ENCODE measurements at places on chromosomes 12 and 14.

DNA sequence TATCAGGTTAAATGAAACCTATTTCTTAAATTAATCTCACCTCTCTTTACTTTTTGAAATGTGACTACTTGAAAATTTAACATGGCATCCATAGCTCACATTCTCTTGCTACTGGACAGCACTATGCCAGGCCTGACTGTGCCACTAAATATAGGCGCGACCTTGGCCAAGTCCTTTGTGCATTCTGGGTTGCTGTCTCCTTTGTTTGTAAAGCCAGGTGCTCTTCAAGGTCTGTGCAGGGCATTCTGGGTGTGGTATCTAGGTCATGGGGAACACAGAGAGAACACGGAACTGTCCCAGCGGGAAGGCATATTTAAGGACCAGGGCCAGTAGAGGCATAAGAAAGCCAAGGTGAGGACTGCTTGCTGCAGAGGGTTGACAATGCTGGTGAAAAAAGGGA, 121.2 kb downstream of the ZNF664 start:
- no peak for DNase-seq

DNA sequence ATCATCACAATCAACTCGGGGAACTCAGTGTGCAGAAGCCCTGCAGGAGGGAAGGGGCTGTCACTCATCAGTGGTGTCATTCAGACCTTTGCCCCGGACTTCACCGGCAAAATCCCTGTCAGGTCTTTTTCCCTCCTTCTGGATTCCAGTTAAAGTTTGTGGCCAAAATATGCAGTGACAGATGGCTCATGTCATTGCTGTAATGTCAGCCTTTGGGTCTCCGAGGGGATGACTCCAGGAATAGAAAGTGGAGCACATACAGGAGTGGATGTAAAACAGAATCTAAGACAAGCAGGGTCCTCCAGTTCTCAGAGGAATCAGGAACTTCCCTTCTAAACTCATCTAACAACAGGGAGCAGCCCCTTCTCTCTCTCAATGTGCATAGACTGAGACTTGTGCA, 130.3 kb upstream of the RASSF8 start:
- no peak for DNase-seq

- no peak for DNase-seq
Observed at GRCh38 chr12:124774462-124775167, 89.0 kb downstream of the SCARB1 start.

DNA sequence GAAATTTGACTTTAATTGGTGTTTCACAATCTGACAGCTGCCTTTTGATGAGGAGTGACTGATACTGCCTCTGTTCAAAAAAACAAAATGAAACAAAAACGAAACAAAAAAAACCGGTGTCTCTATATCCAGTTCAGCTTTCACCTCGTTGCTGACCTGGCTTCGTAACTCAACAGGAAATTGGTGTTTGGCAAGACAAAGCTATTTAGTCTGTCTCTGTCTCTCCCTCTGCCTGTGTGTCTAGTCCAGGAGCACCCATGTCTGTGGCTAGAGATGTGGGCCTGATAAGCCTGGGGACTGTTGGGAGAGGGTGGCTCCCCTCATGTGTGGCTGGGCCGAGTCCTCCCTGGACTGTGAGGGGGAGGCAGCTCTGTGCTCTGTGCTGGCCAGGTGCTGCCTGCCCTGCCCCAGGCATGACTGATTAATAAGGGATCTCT, 11.3 kb downstream of the CACNA1C start:
- no peak for DNase-seq

DNA sequence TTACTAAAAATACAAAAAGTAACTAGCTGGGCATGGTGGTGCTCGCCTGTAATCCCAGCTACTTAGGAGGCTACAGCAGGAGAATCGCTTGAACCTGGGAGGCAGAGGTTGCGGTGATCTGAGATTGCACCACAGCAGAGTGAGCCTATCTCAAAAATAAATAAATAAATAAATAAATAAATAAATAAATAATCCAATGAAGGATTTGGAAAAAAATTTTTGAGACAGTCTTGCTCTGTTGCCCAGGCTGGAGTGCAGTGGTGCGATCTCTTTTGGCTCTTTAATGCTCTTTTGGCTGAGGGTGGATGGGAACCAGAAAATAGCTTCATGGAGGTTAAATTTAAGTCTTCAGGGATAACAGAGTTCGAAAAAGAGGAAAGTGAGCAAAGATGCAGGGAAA, 11.7 kb downstream of the ATP5MC2 start:
- DNase-seq, result no peak

- no peak for DNase-seq
Observed at GRCh38 chr14:104536942-104537612, 42.5 kb upstream of the C14orf180 start.

GRCh38 chr14:50647282-50647681, 20.8 kb downstream of the SAV1 start:
- DNase-seq, result no peak

DNA sequence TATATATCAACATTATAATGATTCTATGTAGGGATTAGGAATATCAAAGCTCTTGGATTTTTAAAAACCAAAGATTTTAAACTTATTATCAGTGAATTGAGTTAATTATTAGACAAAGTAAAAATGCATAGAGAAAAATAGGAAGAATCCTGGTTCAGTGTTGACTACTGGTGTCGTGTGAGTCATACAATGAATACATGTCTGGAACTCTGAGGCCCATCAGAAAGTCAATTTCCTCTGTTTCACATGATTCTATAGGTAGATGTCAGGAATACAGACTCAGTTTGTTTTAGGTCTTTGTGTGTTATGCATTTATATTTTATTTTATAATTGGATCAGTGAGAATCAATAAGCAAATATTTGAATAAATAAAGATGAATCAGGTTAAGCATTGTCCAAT, 84.5 kb upstream of the RTL1 start:
- DNase-seq, result no peak

- no peak for DNase-seq
Observed at GRCh38 chr12:103928682-103929045, 1.5 kb upstream of the HSP90B1 start.

DNA sequence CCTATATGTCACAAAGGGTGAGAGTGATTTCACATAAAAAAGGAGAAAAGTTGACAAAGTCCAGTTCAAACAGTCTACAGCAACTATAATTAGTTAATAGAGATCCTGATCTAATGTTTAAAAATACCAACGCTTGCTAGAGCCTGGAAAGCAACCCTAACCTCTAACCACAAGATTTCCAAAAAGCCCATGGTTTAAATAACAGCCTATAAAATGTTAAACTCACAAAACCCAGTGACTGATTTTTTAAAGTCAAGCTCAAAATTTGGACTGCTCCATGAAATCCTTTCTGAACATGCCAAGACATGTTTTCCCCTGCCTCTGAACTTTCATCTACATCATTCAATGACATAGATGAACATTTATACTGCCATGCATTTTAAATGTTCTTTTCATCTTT, 81.6 kb downstream of the PLEKHG7 start:
- DNase-seq, result no peak

GRCh38 chr12:115132905-115133304, 448.9 kb upstream of the TBX3 start:
- DNase-seq, result no peak

DNA sequence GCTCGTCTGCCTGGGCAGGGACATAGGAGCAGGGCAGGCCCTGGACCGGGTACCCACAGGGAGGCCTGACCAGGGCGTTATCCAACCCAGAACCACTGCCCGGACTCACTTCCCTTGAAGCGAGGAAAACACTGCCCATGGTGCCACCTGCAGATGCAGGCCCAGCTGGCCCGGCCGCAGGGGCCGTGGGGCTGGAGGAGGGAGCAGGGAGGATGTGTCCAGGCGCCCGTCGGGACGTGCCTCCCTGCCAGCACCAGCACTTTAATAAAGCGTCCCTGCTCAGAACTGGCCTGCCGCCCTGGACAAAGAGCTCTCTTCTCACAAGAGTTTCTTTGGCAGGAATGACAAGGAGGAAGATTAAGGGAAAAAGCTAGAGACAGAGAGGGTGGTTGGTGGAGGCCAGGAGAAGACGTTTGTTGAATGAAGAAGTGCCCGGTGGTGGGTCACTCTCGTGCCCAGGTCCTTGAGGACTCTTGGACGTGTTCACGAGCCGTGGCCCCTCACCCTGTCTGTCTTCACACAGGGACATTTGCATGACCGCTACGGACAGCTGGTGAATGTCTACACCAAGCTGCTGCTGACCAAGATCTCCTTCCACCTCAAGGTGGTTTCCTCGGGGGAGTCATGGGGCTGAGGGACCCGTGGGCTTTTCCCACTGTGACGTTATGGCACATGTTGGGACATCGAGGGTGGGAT, 14.2 kb downstream of the HIP1R start:
- DNase-seq, result no peak

GRCh38 chr14:67765192-67765834, 51.1 kb downstream of the ZFYVE26 start:
- DNase-seq, result no peak

GRCh38 chr12:57611108-57611826, at the start of gene ARHGEF25:
Gene ARHGEF25 (plus strand): TSS chr12:57611435. CDS start chr12:57611895, 460 bp downstream.
- peak; percentile 83 for DNase-seq

DNA sequence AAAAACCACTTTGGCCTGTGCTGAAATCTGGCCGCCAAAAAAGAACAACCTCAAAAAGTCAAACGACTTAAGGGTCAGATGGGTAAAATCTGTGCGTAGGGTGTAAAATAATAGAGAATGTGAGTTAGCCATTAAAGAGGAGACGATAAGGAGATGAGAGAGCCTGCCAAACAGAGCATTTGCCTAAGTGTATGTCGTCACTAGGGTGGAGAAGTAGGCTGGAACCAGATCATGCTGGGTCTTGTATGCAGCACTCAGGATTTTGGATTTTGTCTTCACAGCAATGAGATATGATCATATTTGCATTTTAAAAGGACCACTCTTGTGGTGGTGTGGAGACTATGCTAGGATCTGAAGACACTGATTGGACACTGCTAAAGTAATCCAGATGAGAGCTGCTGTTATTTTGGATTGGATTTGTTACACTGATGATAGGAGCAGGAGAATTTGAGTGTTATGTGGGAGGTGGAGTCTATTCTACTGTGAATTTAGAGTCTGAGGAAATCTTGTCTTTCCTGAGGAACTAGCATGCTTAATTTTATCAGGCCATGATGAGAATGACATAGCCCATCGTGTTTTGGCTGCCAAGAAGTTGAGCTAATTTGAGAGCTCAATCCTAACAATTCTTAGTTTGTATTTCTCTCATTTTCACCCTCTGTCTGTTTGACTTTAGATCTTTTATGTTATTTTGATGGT, 24.8 kb upstream of the DBX2 start:
- DNase-seq, result no peak

DNA sequence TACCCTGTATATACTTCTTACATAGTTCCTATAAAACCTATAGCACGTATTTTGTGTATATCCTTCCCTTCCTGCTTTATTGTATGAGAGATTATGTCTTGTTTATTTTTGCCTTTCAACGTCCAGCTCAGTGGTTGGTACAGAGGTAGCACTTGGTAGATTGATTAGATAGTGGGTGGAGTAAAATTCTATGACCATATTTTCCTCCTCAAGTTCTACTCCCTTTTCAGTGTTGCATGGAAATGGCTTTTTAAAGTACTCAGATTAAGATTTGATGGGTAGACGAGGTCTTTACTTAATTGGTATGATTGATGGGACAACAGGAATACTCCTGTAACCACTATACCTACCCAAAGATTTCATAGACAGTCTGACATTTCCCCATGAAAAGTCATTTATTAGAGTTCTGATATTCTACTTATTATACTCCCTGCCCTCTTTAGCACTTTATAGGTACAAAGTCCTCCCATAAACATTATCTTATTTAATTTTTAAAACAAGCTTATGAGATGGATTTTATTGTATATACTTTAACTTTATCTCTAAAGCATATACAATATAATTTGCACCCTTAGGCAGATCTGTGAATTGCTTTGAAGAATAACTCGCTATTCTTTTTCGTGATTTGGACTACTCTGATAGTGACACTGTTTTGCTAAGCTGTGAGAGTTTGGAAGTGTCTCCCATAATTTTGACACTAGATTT, 348.0 kb downstream of the RAD51B start:
- no peak for DNase-seq

GRCh38 chr14:83712418-83713129, 1817.4 kb upstream of the FLRT2 start:
- no peak for DNase-seq

DNA sequence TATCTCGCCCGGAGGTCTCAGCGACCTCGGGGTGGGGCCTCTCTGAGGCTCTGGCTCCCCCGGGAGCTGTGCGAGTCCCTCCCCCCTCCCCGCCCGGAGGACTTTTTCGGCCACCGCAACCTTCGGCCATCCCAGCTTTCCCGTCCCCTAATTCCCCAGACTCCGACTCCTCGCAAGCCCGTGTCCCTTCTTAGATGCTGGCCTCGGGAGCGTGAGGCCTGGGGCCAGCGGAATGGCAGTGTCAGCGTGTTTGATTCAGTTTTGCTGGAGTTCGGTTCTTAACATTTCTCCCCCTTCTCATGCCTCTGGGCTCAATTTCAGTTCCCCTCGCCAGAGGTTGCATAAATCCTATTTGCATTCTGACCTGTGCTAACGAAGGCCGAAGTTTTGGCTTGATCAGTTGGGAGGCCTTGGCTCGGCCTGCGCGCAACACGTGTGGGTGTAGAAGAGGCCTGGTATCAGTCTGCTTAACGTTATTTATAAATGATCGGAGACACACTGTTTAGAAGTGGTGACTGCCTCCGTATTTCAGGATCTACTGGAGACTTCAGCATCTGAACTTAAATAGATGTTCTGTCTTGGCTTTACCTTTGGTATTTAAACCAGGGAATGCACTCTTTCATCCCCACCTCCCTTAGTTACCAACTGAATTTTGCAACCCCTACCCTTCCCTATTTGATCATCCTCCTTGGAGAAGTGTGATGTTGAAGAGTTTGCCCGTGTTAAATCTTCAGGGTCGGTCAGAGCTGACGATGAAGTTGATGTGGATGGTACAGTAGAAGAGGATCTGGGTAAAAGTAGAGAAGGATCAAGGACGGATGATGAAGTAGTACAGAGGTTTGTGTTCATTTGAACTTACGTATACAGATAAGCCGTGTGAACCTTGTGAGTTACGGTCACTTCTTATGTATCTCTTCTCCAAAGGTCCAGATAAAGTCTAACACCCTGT, 851 bp downstream of the HSP90B1 start:
- DNase-seq, result peak; percentile 67

- no peak for DNase-seq
Observed at GRCh38 chr14:94034886-94035285, 8.7 kb downstream of the OTUB2 start.

DNA sequence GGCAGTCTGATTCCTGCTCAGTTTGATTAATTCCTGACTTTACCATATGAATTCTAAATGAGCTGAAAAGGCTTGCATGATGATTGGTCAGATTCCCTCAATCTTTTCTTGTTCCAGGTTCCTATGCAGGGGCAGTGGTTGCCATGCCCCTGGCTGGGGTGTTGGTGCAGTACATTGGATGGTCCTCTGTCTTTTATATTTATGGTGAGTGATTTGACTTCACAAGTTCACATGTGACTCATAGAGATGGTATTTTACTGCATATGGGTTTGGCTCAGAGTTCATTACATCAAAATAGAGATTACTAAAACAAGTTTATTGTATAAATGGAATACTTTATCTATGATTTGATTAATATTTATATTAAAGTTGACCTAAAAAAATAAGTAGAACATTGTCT, 44.8 kb downstream of the SLC17A8 start:
- no peak for DNase-seq

DNA sequence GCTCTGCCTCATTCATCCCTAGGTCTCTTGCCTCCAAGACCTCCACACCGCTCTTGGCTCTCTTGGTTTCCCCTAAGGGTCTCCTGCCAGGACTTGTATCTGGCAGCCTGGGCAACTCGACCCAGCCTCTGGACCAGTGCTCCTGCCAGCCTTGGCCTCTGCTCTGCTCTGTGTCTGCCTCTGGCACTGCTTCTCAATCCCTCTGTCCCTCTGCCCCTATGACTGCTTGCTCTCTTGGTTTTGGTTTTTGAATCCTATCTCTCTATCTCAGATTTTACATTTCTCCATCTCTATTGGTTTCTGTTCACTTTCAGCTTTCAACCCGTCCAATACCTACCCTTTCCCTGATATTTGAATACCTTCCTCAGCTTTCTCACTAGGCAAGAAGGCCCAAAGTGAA, 6.3 kb downstream of the ITGA5 start:
- DNase-seq, result no peak
